ENCODE measurements at places on chromosomes 3 and 15.

- DNase-seq, result no peak
Observed at GRCh38 chr3:110504901-110505300, 566.7 kb upstream of the NECTIN3 start.

GRCh38 chr15:90063770-90064247 is 38.5 kb downstream of the IDH2 start:
- DNase-seq, result peak; percentile 75

DNA sequence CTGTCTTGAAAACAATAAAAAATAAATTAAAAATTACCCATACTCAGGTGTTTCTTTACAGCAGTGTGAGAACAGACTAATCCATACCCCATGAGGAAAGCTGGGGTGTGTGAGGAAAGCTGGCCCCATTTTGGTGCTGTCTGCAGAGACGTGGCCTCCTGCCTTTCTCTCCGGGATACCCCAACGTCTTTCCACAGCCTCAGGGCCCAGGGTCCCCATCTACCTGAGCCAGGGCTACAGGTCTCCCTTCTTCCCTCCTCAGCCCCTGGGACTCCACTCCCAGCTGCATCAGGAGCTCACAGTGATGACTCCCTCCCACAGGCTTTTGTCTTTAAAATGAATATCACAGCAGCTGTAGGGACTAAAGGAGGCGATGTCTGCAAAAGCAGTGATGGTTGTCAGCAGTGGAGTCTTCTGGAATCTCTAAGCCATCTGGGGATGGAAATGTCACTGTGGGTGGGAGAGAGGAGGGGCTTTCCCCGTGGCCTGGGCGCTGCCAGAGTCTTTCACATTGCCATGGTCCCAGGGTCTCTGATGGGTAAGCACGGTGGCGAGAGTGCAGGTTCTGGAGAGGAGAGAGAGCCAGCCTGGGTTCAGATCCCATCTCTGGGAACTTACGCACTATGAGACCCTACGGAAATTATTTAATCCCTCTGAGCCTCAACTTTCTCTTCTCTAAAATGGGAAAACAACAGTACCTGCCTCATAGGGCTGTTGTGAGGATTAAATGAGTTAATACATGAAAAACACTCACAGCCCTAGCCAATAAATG is 259.3 kb downstream of the PLCL2 start:
- DNase-seq, result no peak

GRCh38 chr3:59341459-59341858 is 291.6 kb upstream of the CFAP20DC start:
- DNase-seq, result no peak

GRCh38 chr3:116429479-116430269 is 15.6 kb downstream of the LSAMP start:
- DNase-seq, result no peak

DNA sequence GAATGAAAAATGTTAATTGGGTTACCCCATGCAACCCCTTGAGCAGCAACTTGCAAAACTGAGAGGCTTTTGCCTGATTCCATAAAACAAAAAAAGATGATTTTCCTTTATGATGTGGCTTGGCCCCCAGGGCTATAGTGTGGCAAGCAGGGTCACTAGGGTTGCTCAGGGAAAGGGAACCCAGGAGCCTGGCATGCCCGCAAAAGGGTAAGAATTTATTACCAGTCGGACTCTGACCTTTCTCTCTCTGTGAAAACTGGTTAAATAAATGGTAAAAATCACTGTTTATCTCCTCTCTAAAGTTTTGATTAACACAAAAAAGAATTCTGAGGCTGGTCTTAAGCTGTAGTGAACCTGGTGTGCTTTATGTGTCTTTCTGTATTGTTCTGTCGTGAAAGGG is 37.7 kb upstream of the SEC61A1 start:
- no peak for DNase-seq

- DNase-seq, result no peak
Observed at GRCh38 chr3:124631727-124632126, 98.5 kb upstream of the UMPS start.

DNA sequence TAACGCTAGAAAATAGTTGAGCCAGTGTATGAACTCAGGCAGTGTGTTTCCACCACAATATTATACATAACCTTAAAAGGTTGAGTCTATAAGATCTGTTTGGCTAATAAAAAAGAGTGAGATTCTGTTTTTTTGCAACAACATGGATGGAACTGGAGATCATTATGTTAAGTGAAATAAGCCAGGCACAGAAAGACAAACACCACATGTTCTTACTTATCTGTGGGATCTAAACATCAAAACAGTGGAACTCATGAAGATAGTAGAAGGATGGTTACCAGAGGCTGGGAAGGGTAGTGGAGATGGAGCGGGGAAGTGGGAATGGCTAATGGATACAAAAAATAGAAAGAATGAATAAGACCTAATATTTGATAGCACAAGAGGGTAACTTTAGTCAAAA is 150.7 kb downstream of the GABRG3 start:
- no peak for DNase-seq

DNA sequence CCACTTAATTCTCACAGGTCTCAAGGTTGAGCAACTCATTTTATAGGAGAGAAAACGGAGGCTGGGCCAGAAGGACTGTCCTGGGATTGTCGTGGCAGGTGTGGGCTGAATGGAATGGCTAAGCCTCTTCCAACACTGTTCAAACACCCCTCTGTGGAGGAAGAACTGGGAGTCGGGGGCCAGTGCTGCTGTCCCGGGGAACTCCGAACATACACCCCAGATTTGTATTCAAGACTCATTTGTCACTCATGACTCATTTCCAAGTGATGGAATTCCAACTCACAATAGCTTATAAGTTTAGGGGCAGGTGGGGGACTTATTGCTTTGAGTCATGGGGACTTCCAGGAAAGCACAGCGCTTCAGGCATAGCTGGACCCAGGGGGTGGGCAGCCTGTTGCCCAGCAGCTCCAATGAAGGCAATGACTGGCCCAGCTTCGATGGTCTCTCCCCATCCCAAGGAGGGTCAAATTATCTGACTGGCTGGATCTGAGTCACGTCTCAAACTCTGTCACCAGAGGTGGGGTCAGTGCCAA is 72.5 kb downstream of the TM2D3 start:
- DNase-seq, result no peak

GRCh38 chr15:39581793-39582285 is 960 bp downstream of the THBS1 start:
- no peak for DNase-seq

DNA sequence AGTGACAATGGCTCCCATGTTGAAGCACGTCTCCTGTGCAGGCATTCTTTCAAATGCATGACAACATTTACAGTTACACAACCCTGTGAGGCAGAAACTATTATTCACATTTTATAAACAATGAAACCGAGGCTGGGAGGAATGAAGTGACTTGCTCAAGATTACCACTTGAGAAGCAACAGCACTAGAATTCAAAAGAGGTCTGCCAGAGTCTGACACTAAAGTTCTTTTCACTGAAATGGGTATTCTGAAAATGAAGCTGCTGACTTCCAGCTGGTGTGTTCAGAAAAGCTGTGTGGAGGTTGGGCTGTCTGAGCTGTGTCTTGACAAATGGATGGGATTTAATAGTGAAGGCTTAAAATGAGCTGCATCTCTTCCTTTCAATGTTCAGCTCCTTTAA is 104.4 kb downstream of the THSD4 start:
- no peak for DNase-seq

GRCh38 chr3:108006077-108006771 is 84.6 kb downstream of the CD47 start:
- no peak for DNase-seq

DNA sequence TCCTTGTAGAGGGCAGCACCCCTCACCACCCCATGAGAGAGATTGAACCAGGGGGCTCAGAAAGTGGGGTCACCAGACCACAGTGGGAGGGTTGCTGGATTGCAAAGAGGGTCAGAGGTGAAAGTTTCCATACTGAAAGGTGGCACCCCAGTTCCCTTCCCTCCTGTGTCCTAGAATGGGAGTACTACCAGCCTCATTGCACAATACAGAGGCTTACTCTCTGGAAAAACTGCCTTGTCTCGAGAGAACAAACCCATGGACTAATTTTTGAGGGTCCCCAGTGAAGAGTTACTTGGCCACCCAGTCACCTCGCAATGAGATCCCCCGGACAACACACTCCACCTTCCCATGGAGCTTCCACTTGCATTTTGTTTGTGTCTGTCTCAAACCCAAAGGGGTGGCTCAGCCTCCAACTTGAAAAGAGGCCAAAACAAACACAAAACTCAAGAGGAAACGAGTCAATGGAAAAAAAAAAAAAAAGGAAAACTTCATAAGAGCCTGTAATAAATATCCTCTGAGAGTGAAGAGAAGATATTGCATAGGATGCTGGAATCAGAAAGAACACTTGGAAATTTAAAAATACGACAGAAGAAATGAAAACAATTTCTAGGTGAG is 18.6 kb downstream of the MESP2 start:
- DNase-seq, result no peak

GRCh38 chr3:196471551-196471950 is 32.0 kb downstream of the RNF168 start:
- no peak for DNase-seq
